ENCODE measurements at places on chromosomes 11 and 22. TPM values are rescaled to one million over a fixed set of nuclear protein-coding genes. Genes with fewer than 3 reads are reported as not detected.

UCP2 gene
- 11.0 TPM for total RNA-seq

OR2AT4 gene
- not detected for total RNA-seq

KCNE3 gene
- 22.9 TPM for total RNA-seq

OR51B5 gene
- total RNA-seq: 0.17 TPM

RFPL2 gene
- total RNA-seq: 0.98 TPM

SEC14L2 gene
- 6.5 TPM for total RNA-seq

SLC25A45 gene
- total RNA-seq: 5.1 TPM

SMPD1 gene
- 25.9 TPM for total RNA-seq

FAT3 gene
- 1.3 TPM for total RNA-seq

CHST1 gene
- total RNA-seq: 0.23 TPM

ATG13 gene
- 44.6 TPM for total RNA-seq

ACTN3 gene
- total RNA-seq: not detected

OR5W2 gene
- total RNA-seq: not detected

CYP2D6 gene
- total RNA-seq: 23.8 TPM

CCDC117 gene
- 24.0 TPM for total RNA-seq

MYOD1 gene
- total RNA-seq: not detected

OR52H1 gene
- total RNA-seq: 0.14 TPM

CABP4 gene
- 2.1 TPM for total RNA-seq

KIAA1671 gene
- 10.7 TPM for total RNA-seq

TRPM5 gene
- total RNA-seq: 0.05 TPM

GNG3 gene
- 0.19 TPM for total RNA-seq

VWA5A gene
- 2.3 TPM for total RNA-seq

TRIM64 gene
- total RNA-seq: not detected

OR5T2 gene
- total RNA-seq: not detected

PARVG gene
- total RNA-seq: 12.1 TPM

C11orf24 gene
- 39.8 TPM for total RNA-seq

P2RY2 gene
- total RNA-seq: 3.7 TPM

MS4A3 gene
- total RNA-seq: 43.9 TPM

LRRC32 gene
- total RNA-seq: 7.4 TPM

MUC5AC gene
- not detected for total RNA-seq

SLC25A1 gene
- total RNA-seq: 59.5 TPM

TEX54 gene
- not detected for total RNA-seq

OR51B4 gene
- total RNA-seq: not detected

LIF gene
- 0.08 TPM for total RNA-seq
